ENCODE measurements at places on chromosomes 11 and 22.

DNA sequence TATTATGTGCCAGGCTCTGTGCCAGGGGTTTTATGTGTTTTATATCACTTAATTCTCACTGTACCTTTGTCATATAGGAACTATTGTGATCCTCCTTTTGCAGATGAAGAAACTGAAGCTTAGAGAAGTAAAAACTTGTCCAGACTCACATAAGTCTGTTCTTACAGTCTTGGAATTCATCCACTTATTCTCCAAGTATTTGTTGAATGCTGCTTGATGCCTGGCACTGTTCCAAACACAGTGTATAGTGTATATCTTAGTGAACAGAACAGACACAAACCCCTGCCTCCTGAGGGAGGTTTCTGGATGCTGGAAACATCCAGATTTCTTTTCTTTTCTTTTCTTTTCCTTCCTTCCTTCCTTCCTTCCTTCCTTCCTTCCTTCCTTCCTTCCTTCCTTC lies 29.0 kb upstream of the FGF3 start:
- no peak for DNase-seq

GRCh38 chr11:116310226-116310625 lies 462.6 kb downstream of the BUD13 start:
- DNase-seq: no peak

DNA sequence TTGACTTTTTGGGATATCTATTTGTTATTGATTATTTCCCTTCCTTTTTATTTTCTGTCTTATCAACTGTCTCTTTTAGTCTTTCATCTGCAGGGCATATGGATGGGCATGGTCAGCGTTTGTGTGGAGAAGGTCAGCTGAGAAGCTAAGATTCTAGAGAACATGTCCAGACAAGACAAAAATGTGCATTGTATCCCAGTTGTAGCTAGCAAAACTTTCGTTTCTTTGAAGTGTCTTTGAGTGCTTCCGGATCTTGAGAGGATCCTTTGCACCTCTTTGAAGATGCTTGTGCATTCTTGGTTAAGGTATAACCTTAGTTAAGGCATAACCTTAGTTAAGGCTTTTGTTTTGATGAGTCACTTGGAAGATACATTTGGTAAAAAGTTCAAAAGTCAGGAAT lies 329.9 kb upstream of the LRRC4C start:
- DNase-seq: no peak

DNA sequence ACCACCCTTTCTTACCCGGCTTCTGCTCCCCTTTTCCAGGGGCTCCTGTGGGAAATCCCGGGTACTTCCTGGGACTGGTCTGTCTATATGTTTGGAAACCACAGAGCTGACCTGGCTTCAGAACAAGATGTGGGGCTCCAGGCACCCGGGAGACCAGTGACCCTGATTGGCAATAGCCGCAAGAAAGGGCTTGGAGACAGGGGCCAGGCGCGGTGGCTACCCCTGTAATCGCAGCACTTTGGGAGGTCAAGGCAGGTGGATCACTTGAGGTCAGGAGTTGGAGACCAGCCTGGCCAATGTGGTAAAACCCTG lies 3.2 kb upstream of the NEAT1 start:
- no peak for DNase-seq

All from epithelial cell of prostate (primary cell).